ENCODE measurements at places on chromosomes 11 and 22.

DNA sequence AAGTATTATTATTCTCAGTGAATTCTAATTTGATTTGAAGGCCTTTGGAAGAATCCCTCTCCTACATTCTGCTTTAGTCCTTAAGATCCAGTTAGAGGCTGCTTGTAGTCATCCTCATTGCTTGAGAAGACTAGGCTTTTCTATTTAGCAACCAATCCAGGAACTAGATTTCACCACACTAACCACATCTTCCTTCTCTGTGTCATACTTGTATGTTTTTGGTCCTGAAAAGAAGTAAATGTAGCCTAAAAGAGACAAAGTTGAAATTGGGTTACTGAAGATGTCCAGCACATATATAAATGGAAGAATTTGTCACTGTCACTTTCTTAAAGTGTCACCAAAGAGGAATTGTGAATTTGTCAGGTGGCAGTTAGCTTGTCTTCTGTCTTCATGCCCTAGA lies 46.6 kb upstream of the MMP7 start:
- DNase-seq, result no peak

DNA sequence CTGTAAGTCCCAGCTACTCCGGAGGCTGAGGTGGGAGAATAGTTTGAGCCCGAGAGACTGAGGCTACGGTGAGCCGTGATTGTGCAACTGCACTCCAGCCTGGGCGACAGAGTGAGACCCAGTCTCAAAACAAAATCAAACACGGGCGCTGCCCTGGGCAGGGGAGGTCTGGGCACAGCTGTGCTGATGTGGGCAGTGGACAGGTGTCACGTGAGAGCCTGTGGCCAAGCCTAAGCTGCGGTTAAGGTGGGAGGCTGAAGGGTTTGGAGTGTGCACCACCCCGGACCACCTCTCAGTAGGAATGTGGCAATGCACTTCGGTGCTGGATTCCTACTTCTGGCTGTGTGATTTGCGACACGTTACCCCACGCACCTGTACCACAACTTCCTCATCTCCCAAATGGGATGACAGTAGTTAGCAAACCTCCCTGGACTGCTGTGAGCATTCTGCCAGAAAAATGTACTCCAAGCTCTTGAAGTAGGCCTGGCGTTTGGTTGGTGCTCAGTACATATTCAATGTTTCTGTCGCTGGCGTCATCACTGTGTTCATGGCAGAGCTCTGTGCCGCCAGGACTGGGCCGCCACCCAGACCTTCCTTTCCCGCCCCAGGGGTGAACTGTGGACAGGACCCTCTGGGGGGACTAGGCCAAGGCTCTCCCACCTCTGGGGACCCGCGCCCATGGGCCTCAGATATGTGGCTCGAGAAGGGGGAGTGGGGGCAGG lies 807 bp upstream of the ZNF74 start:
- no peak for DNase-seq

GRCh38 chr22:30539368-30539767 lies 7.2 kb downstream of the SEC14L6 start:
- no peak for DNase-seq

DNA sequence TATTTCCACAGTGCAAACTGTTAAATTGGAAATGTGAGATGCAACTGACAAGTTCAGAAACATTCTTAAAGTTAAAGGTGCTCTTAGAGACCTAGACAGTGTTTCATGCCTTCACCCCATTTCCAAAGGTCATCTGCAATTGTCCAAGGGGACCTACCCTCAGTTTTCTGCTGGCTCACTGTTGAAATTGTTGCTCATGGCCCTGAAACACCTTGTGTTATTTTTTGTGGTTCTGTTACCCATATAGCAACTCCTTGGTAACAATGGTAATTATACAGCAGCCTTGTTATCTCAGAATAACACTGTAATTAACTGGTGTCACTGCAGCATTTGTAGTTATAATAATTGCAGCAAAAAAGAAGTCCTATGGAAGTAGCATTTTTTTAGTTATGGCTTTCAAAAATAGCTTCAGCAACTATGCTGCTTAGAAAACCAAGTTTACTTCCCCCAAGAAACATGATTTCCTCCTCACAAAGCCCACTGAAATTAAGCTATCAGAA lies 49.2 kb upstream of the CCDC34 start:
- DNase-seq, result no peak

DNA sequence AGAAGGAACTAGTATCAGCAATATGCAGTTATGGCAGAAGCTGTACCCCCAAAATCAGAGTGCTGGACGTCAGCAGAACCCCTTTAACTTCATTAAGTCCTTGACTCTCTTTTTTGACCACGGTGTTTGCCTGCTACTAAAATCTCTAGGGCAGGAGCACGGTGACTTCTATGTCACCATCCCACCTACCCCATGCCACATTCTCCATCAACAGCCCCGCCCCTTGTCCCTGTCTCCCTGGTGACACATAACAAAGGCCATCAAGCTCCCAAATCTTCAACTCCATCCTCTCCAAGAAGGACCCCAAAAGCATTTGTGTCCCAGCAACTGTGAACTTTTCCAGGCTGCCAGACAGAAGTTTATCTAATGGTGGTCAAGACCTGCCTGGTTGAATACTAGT lies 894 bp downstream of the ADA2 start:
- DNase-seq, result no peak

GRCh38 chr22:18075720-18076497 lies 1.9 kb upstream of the PEX26 start:
- no peak for DNase-seq

GRCh38 chr22:20131597-20131858 lies at the start of gene ZDHHC8:
Gene ZDHHC8 (plus strand): TSS chr22:20131804. CDS start chr22:20131948, 144 bp downstream.
- DNase-seq, result no peak

GRCh38 chr11:125337836-125338834 lies 157.9 kb downstream of the FEZ1 start:
- DNase-seq, result no peak

- no peak for DNase-seq
Observed at GRCh38 chr11:79200398-79201070, 240.3 kb downstream of the TENM4 start.

GRCh38 chr11:95092549-95093324 lies 3.1 kb downstream of the ENDOD1 start:
- no peak for DNase-seq

DNA sequence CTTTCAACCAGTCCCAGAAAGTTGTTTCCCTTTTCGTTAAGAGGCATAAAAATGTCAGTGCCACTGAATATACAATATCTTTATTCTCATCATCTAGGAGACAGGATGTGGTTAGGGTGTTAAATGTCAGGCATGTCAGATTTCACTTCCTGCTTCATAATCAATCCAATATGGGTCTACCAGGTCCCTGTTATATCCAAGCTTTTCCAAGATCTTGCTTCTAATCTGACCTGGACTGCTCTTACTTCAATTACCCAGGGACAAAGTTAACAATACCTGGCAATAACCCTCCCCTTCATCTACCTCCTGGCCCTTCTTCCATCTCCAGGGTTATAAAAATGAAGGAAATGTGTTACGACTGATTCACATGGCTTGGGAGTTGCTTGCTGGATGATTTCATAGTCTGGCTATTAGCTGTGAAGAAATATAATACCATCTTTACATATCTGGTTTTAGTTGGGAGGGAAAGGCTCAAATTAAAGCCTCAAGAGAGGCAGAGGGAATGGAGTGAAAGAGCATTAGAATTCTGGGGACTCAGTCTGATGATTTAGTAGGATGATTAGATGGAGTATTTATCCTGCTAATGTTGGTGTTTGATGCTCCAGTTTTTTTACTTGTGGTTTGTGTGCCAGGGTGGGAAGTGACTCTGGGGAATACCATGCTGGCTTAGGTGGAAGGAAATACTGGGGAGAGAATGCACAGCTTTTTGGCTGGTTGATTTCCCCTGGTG lies 534.3 kb downstream of the ETS1 start:
- DNase-seq, result no peak

All from stimulated activated CD8-positive, alpha-beta memory T cell treated with anti-CD3 and anti-CD28 coated beads, Interleukin-2, amount 100 ng/mL, for 1 hour (primary cell).